Brain microvascular endothelial cell (primary cell): ENCODE measurements at places on chromosomes 2 and 18.
A peak's percentile ranks its signal among the peaks of the same experiment; 100 is the strongest.

- no peak for DNase-seq
Observed at GRCh38 chr2:233593201-233593600, 24.2 kb upstream of the UGT1A8 start.

- DNase-seq: no peak
Observed at GRCh38 chr18:70501358-70501757, 212.5 kb downstream of the SOCS6 start.

DNA sequence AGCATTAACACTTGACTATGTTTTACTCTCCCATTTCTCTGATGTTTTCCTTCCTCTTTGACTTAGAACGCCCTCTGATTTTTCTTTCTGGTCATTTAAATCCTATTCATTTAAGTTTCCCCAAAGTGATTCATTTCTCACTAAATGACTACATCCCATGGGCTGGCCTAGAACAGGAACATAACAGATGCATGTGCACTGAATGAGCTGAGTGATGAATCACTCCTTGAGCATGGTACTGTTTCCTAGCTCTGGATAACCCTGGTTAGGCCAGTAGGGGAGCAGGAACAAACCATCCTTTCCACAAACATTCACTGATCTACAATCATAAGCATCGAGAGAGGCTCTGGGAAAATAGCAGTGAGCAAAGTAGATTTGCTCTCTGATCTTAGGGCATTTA lies 221.9 kb upstream of the SETBP1 start:
- DNase-seq: peak; percentile 88

- no peak for DNase-seq
Observed at GRCh38 chr18:78770823-78771139, 208.8 kb upstream of the SALL3 start.

GRCh38 chr2:133682906-133683305 lies 114.6 kb upstream of the NCKAP5 start:
- DNase-seq: no peak

DNA sequence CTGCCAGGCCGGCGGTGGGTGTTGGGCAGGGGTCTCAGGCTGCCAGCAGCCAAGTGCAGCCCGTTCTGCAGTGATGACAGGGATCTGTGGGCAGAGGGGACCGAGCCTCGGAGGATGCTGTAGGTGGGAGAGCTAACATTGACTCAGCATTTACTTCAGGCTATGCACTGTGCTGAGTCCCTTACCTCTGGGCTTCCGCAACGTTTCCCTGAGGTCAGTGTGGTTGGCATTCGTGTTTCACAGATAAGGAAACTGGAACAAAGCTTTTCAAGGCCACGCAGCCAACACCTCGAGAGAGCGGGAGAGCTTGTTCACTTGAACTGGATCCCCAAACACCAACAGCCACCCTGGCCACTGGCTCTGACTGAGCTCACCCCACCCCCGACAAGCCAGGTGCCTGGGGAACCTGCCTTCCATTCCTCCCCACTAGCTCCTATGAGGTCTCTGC lies 839 bp upstream of the GPR148 start:
- no peak for DNase-seq

GRCh38 chr2:231331533-231331932 lies 64.0 kb upstream of the B3GNT7 start:
- DNase-seq: no peak
